Erythroblast (primary cell): ENCODE measurements at places on chromosomes 1 and 21.
A peak's percentile ranks its signal among the peaks of the same experiment; 100 is the strongest.

DNA sequence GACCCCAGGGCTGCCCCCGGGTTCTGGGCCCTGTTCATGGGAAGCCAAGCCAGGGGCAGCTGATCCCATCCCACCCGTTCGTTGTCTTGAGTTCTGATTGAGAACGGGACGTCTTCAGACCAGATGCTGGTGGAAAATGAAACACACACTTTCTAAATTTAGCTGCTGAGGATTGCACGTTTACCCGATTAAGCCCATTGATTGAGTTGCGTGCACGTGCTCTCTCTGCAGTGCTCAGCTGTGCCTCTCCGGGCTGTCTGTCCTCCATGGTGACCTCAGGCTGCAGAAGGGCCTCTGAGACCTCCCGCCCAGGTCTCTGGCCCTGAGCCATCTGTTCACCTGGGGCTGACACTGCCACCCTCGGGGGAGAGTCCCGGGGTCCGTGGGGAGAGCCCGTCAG, 27.0 kb upstream of the PEX10 start:
- DNase-seq = no peak

DNA sequence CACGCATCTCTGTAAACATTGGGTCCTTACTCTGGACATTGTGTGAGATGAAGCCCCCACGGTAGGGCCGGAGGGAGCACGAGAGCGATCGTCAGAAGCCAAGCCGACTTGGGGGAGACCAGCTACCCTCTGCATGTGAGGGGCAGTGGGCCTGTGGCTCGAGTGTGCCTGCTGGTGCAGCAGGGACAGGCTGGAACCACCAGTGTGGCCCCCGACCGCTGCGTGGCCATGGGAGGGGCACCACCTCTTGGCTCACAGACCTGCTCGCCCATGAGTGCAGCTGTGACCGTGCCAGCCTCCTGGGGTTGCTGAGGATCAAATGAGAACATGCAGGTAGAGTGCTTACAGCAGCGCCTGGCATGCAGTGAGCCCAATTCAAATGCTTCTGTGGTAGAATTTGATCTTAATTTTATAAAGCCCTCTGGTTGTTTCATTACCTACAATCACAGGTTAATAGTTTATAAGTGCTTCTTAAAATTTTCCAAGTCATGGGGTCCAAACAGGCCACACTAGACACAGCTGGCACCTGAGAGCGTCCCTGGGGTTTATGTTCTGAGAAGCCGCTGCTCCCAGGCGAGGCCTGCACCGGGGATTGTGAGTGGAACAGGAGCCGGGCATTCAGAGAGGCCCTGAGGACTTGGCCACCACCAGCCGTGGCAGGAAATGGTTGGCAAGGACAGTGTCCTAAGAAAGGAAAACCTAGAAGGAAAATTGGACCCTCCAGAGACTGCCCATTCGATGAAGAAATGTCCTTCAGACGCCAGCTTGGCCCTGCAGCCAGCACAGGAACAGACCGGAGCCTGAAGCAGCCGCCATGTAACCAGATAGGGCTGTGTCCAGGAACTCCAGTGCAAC, 22.6 kb upstream of the ADARB1 start:
- DNase-seq = no peak

- no peak for DNase-seq
Measured at GRCh38 chr1:94326329-94326728, 88.9 kb upstream of the ARHGAP29 start.

- no peak for DNase-seq
Measured at GRCh38 chr1:71377886-71378285, 297.1 kb upstream of the ZRANB2 start.

- no peak for DNase-seq
Measured at GRCh38 chr1:33288976-33289857, 31.7 kb downstream of the A3GALT2 start.

DNA sequence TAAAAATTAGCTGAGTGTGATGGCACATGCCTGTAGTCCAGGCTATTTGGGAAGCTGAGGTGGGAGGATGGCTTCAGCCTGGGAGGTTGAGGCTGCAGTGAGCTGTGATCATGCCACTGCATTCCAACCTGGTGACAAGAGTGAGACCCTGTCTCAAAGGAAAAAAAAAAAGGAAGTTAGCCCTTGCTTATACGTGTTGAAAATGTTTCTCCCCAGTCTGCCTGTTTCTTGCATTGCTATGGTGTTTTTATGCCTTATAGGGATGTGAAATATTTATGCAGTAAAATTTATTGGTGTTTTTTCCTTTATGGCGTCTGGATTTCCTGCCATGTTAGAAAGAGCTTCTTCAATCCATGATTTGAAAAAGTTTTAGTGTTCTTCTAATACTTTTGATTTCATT, 3.6 kb upstream of the RERE start:
- no peak for DNase-seq

- DNase-seq = no peak
Measured at GRCh38 chr1:27607239-27607804, 3.4 kb upstream of the AHDC1 start.

DNA sequence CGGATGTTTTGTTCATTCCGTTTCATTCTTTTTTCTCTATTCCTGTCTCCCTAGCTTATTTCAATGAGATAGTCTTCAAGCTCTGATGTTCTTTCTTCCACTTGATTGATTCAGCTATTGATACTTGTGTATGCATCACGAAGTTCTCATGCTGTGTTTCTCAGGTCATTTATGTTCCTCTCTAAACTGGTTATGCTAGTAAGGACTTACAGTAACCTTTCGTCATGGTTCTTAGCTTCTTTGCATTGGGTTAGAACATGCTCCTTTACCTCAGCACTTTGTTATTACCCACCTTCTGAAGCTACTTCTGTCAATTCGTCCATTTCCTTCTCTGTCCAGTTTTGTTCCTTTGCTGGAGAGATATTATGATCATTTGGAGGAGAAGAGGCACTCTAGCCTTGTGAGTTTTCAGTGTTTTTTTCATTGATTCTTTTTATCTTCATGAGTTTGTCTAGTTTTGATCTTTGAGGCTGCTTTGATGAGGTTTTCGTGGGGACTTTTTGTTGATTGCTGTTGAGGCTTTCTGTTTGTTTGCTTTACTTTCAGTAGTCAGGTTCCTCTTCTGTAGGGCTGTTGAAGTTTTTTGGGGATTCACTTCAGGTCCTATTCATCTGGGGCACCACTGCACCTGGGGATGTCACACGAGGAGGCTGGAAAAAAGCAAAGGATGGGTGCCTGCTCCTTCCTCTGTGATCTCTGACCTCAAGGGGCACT, 496.9 kb upstream of the LRRC7 start:
- DNase-seq = no peak

DNA sequence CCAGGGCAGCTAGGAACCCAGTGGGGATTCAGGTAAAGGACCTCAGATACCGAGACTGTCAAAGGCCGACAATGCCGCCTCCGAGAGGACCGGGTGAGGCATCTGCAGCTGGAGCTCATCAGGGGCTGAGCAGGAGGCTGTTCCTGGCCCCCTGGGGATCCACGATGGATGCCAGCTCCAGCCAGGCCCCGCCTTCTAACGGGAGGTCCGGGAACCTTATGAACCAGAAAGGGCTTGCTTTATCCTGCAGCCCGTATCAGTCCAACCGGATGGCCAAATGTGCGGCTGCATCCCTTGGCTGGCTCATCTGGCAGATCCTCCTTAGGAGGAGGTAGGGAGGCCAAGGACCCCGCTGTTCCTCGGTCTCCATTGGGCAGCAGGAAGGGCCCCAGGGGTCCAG, 32.0 kb downstream of the SLC45A1 start:
- DNase-seq = no peak

GRCh38 chr1:46547481-46548383, 3.7 kb downstream of the KNCN start:
- DNase-seq = peak; percentile 67

- no peak for DNase-seq
Measured at GRCh38 chr1:47759251-47759935, 237.8 kb downstream of the TRABD2B start.

DNA sequence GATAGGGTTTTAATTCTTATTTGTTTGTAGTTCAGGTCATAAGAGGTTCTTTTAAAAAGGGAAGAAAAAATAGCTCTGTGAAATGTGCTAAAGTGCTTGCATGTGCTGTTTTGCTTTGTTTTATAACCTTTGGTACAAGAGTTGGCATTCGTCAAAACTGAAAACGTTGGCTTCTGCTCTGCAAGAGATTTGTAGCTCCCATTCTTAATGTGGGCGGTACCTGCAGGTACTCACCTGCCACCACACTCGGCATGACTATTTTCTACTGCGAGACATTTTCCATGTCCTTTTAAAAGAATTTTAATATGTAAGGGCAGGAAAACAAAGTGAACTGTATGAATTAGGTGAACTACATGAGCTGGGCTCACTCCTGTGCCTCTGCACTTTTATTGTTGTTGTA, 92.6 kb downstream of the ADARB1 start:
- DNase-seq = no peak

DNA sequence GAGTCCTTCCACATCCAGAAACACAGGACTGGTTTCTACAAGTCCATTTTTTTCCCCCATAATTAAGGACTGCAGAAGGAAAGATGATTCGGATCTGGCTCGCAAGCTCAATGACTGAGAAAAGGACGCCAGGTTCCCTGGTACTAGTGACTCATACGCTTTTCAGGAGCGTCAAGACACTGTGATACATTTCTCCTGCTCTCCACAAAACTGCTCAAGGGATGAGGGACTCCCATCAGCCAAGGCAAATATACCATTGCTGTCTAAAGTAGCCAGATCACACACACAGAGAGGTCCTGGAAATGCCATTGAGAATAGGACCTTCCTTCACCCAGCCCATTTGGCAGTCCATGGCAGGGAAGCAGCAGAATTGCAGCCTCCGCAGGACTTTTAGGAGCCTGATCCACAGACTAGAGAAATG, 253.6 kb upstream of the IRF2BP2 start:
- DNase-seq = no peak

GRCh38 chr1:201192261-201192788, 1.7 kb downstream of the IGFN1 start:
- DNase-seq = no peak

DNA sequence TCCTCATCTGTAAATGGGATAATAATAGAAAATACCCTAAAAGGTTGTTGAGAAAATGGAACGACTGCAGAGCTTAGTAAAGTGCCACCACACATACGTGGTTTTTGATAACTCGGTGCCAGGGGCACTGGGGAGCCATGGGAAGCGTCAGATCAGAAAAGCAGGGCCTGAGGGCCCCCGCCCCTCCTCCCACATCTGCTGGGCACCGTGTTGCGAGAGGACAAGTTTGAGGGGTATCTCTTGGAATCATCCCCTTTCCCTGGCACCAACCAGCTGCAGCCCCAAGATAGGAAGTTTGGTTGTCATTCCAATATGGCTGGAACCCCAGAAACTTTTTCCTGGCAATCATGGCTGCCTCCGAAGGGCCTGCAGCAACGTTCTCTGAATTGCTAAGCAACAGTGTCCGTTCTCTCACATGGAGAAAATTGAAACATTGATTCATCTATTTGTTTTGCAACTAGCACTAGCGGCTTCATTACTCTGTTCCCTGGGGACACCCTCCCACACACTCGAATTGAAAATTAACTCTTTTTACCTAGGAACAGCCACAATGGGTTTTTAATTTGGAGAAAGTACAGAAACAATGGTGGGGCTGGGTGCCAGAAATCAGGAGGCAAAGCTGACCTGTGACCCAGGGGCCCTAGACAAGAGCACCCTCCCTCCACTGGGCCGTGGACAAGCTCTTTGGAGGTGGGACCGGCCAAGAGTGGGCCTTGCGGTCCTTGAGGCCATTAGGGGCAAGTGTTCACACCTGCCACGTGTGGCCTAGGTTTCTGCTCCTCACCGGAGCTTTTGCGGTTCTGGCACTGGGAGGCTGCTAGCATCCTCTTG, 190.0 kb upstream of the VAMP3 start:
- no peak for DNase-seq

GRCh38 chr1:94672001-94672400, 130.4 kb upstream of the F3 start:
- no peak for DNase-seq

- DNase-seq = no peak
Measured at GRCh38 chr1:93703643-93704042, 22.0 kb upstream of the BCAR3 start.

DNA sequence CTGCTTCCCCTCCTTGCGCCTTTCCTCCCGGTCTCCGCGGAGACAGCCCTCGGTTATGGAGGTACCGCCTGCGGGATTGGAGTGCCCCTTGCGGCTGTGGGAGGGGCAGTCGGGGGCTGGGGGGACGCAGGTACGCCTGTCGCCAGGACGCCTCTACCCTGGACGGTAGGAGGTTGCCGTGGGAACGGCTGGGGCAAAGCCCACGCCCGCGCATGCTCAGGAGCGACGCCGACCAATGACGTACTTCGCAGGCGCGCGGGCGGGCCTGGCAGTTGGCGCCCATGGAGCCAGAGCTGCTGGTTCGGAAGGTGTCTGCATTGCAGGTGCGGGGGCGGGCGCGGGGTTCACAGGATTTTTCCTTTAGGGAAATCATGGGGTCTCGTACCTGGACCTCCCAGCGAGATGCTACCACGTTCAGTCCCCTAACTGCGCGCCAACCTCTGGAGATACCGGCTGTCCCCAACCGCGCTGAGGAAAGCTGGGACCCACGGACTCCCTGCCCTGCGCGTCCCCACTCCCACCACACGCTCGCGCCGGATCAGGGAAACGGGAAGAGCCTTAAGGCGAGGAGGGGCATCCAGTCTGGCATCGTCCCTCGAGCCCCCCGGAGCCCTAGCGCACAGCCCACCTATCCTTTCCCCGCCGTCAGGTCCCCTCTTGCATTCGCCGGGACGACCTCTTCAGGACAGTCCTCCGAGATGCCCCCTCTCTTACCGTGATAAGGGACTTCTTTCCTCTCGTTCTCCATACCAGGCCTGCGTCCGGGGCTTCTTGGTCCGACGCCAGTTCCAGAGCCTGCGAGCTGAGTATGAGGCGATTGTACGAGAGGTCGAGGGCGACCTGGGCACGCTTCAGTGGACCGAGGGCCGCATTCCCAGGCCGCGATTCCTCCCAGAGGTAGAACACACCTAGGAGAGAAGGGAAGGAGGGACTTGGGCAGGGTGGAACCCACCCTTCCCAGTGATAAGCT, at the start of gene IQCC:
Gene IQCC, plus strand, starts transcription at position 271 of the 970 bp plus-strand sequence. Its CDS starts 11 bp downstream, at position 282.
- peak; percentile 94 for DNase-seq

GRCh38 chr1:223142795-223143536, at the start of gene TLR5:
TLR5 (minus strand) TSS chr1:223143248; CDS start chr1:223113031, 30,217 bp downstream.
- DNase-seq = peak; percentile 83

DNA sequence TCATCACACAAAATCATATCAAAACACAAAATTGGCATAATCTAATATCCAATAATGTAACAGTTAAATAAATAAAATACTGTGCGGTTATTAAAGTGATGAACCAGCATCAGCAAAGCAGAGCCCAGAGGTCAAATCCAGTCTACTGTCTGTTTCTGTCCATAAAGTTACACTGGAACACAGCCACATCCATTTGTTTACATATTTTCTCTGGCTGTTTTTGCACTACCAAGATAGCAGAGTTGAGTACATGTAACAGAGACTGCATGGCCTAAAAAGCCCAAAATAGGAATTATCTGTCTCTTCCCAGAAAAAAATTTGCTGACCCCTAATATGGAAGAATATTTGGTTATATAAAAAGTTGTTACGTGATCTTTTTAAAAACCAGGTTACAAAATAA, 242.2 kb upstream of the DMRTA2 start:
- DNase-seq = no peak
